DND-41 (cell line): ENCODE measurements at places on chromosomes 2 and 18.

GRCh38 chr2:142236181-142236580 is 105.4 kb upstream of the LRP1B start:
- no peak for DNase-seq

DNA sequence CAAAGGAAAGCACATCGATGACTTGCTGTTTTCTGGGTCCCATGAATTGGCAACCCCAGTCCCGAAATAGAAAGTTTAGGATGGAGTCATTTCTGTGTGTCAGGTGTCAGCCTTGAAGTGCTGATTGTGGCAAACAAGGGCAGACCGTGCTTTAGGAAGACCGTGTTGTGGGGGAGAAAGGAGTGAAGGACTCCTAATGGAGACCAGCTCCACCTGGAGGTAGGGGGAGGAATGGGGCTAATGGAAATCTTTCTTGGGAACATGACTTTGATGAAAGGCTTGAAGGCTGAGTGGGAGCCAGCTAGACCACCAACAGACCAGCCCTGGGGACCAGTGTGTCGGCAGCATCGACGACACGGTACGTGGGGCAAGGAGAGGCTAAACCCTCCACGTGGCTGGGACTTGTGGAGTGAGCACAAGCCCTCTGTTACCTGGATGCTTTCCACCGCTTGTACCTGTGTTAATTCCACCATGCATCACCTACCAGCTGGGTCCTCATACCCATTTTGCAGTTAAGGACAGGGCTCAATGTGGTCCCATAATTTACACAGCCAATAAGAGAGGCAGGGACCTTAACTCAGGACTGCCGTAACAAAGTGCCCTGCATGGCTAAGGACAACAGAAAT is 104.2 kb downstream of the SH3BP4 start:
- no peak for DNase-seq

DNA sequence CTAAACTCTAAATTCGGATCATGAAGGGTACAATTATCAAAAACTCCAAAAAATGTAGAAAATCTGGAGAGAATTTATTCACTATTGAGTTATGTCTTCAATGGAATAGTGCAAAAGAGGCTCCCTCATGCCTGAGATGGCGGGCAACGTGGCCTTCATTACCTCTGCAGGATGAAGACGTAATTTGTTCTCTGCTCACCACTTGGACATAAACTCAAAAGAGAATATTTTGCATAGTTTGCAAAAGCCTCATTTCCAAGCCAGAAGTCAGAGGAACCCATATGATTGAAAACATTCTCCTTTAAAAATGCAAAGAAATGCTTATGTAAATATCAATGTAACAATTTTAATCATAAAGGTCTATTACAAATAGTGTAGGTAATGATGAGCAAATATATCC is 58.7 kb downstream of the SLC25A12 start:
- no peak for DNase-seq

- DNase-seq: no peak
Observed at GRCh38 chr2:129092956-129093355, 774.3 kb upstream of the HS6ST1 start.

GRCh38 chr2:140975237-140975636 is 1155.6 kb downstream of the LRP1B start:
- DNase-seq: no peak

GRCh38 chr2:24702800-24703199 is 90.4 kb downstream of the PTRHD1 start:
- no peak for DNase-seq

DNA sequence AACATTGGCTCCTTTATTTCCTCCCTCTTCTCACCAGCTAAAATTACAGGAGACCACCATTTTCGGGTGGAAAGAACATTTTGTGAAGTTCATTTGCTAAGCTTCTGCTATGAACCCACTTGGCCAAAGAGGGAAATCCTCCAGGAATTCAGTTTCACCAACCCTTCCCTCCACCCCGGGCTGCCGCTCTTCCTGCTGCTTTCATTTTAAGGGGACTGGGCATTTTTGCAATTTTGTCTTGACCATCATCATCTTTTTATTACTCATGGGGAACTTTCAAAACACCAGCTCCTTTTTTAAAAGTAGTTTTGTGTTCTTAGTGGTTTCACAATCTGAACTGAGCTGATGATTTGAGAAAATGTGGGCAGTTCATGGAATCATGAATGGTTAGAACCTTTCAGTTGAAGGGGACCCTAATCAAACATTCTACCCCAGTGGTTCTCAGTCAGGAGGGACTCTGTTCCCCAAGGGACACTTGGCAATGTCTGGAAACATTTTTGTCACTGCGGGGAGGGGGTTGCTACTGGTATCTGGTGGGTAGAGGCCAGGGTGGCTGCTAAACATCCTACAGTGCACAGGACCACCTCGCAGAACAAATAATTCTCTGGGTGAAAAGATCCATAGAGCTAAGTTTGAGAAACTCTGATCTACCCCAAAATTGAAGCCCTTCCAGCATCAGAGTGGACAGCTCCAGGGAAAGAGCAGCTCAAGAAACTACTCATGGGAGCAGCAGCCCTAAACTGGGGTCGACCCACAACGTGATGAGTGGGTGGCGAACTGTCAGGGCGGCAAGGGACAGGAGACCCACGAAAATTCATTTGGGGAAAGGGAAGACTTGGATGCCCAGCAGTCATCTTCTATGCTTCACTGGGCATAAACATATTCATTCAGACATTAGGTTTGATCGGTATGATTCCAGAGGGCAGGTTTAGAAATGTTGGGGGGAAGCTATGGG is 92.9 kb downstream of the ACKR3 start:
- DNase-seq: no peak

DNA sequence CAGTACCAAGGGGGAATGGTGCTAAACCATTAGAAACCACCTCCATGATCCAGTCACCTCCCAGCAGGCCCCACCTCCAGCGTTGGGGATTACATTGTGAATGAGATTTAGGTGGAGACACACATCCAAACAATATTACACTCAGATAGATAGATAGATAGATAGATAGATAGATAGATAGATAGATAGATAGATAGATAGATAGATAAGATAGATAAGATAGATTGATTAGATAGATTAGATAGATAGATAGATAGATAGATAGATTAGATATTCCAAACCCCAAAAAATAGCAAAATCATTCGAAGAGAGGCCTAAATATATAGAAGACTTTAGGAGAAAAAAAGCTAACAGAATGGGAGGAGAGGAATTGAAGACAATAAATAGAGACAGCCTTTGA is 42.8 kb upstream of the UBXN4 start:
- DNase-seq: no peak

DNA sequence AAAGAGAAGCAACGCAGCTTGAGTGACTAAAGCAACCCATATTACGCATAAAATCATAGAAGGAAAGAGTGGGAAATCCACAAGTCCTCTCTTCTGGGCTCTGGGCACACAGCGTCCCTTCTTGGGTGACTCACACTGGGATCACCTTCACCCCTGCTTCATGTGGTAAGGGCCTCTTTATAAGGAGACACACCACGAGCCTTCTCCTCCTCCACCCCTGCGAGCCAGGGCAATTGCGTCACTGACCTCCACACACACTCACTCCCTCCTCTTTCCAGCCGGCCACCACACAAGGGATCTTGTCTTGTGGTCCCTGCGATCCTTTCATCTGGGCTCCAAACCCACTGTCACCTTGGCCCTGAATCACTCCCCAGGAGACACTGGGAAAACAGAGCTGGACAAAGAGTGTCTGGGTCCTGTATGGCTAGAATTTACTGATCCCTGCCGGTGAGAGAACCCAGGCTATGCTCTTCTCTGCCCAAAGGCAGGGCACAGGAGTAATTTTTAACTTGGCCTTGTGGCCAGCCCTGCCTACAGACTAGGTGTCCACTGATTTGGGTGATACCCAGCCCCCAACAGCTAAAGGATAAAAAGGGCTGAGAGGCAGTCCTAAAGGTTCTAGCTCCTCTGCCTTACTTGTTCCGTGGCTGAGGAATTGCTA is 35.3 kb downstream of the NHEJ1 start:
- no peak for DNase-seq

GRCh38 chr18:69737851-69738250 is 209.8 kb downstream of the CD226 start:
- no peak for DNase-seq

- no peak for DNase-seq
Observed at GRCh38 chr2:214774108-214774507, 35.4 kb downstream of the BARD1 start.

- no peak for DNase-seq
Observed at GRCh38 chr2:7673853-7674252, 756.6 kb downstream of the RNF144A start.

GRCh38 chr2:12162269-12163247 is 416.1 kb downstream of the LPIN1 start:
- DNase-seq: no peak

- DNase-seq: no peak
Observed at GRCh38 chr2:58055033-58055786, 8.6 kb downstream of the VRK2 start.

DNA sequence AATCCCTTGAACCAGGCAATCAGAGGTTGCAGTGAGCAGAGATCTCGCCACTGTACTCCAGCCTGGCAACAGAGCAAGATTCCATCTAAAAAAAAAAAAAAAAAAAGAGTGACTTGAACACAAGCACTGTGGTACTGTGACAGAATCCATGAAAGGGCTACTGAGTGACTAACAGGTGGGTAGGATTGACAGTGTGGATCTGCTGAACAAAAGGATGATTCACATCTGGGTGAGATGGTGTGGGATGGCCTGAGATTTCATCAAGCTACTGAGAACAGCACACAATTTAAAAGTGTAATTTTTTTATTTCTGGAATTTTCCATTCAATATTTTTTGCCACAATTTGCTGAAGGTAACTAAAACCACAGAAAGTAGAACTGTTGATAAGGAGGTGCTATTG is 13.3 kb upstream of the SP3 start:
- DNase-seq: no peak

- DNase-seq: no peak
Observed at GRCh38 chr2:221314786-221315185, 257.3 kb downstream of the EPHA4 start.

- DNase-seq: no peak
Observed at GRCh38 chr18:58866773-58867150, 2.1 kb downstream of the ZNF532 start.

DNA sequence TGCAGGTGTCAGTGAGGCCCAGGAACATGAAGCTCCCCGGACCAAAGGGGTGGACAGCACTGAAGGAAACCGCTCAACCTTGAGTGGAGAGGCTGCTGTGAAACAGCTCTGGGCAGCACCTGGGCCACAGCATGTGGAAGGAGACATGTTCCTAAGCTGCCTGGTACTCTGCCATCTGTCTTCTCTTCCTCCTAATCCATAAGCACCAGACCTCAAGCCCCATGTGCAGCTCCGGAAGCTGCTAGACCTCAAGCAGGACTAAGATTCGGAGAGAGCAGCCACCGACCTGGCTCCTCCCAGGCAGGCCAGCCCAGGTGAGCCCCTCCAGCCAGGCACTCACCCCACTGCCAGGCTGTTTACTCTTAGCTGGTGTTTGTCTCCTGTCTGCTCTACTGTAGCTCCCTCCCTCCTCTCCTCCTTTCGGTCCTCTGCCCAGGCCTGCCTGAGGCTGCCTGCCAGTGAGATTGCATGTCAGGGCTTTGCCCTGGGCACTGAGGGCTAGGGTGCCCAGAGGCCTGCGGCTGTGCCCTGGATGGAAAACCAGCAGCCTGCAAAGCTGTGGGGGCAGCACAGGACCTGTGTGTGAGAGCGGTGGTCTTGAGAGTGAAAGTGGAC is 53.7 kb downstream of the BCL11A start:
- no peak for DNase-seq

GRCh38 chr2:133569286-133569830 is 1.1 kb upstream of the NCKAP5 start:
- no peak for DNase-seq

GRCh38 chr2:14790041-14790640 is 157.6 kb downstream of the LRATD1 start:
- DNase-seq: no peak

DNA sequence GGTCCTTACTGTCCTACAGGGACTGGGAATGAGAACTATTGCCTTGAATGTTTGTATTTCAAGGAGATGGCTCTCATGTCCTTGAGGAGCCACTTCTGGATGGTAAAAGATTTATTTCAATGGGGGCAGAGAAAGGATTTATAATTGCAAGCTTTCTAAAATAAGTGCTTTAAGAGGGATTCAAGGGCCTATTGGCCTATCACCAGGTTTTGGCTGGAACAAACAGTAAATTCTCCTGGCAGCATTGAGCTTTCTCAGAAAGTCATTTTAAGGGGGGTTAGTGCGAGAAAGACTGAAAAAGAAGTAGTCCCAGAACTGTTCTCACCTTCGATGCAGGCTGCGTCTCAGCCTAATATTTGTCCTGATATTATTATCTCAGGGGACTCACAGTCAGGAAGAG is 29.8 kb downstream of the DPP10 start:
- no peak for DNase-seq

- no peak for DNase-seq
Observed at GRCh38 chr18:58201733-58202730, 158.0 kb downstream of the NEDD4L start.

DNA sequence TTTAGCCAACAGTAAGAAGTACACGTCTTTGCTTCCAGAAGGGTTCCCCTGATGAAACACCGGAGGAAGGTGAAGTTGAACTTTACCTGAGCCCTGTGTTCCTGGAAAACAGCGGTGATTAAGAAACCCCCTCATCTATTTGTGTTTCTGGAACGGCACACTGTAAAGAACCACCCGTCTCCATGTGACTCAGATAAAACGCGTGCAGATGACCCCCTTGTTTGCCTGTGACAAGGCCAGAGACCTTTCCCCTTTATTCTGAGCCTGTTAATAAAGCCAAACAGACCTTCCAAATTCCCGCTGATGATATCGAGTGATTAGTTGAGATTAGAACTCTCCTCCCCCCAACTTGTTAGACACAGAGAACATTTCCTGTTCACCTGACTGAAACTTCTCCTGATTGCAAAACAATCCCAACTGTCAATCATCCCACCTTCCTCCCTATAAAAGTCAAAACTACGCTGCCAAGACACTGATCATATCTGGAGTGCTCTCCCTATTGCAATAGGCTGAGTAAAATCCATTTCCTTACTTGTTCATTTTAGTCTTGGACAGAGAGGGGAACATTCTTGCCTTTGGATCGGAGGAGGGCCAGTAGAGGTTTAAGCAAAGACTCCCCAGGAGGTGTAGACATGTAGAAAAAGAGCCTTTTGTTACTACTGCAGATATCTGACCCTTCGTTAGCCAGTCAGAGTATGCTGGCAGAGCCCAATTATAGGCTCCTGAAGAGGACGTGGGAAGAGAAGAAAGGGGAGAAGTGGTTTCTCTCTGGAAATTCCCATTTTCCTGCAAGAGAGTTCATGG is 914 bp upstream of the IWS1 start:
- no peak for DNase-seq

GRCh38 chr18:72233106-72233505 is 311.0 kb downstream of the CBLN2 start:
- DNase-seq: no peak

DNA sequence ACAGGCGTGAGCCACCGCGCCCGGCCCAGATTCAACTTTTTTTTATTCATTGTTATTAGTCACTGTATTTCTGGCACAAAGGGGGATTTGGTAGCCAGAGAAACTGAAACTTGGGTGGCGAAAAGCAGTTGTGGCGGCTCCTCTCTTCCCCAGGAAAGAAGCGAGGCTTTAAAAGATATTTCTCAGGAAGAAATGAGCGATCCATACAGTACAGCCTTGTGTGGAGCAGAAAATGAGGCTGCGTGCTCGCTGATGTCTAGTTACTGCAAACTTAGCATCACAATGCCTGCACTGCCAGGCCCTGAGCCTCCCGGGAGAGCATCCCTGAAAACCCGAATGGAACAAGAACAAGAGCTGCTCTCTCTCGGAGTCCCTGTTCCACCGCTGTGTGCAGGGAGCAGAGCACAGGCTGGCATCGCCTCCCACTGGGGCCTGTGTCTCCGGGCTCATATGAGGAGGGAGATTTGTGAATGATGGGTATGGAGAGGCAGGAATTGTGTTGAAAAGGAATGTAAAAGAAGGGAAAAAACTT is 234.0 kb downstream of the ZNF516 start:
- no peak for DNase-seq

- no peak for DNase-seq
Observed at GRCh38 chr2:96024336-96025193, 10.2 kb downstream of the GPAT2 start.
